ENCODE measurements at places on chromosomes 4 and X.
A peak's percentile ranks its signal among the peaks of the same experiment; 100 is the strongest.

DNA sequence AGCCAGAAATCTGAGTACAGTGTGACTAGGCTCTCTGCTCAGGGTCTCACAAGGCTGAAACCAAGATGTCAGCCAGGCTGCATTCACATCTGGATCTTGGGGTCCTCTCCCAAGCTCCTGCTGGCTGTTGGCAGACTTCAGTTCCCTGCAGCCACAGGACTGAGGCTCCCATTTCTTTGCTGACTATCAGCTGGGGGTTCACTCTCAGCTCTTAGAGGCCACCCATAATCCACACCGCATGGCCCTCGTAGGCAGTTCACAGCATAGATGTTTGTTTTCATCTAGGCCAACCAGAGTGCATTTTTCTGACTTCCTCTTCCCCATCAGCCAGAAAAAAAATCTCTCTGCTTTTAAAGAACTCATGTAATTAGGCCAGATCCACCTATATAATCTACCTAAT, 8.2 kb upstream of the WDR44 start:
- no peak overlapping the region for H3K27ac ChIP-seq
- H3K4me3 ChIP-seq = no peak overlapping the region
- H3K4me1 ChIP-seq = no peaks in the 10 kb centered on the region
- H3K27me3 ChIP-seq = no peaks in the 10 kb centered on the region
- no peak for DNase-seq

DNA sequence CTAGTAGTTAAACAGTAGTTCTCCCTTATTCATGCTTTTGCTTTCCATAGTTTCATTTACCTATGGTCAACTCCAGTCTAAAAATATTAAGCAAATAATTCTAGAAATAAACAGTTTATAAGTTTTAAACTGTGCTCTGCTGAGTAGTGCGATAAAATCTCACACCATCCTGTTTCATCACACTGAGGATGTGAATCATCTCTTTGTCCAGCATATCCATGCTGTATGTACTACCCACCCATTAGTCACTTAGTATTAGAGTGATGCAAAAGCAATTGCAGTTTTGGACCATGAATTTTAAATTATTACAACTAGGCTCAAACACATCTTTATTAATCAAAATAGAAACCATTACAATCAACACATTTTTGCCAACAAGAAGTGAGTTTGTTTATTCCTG, 187.4 kb downstream of the TEX13C start:
- no peak overlapping the region for H3K4me3 ChIP-seq
- H3K27me3 ChIP-seq = no peaks in the 10 kb centered on the region
- H3K27ac ChIP-seq = no peak overlapping the region
- no peaks in the 10 kb centered on the region for H3K36me3 ChIP-seq
- peaks cover 8% of the 10 kb centered on the region for H3K4me1 ChIP-seq

DNA sequence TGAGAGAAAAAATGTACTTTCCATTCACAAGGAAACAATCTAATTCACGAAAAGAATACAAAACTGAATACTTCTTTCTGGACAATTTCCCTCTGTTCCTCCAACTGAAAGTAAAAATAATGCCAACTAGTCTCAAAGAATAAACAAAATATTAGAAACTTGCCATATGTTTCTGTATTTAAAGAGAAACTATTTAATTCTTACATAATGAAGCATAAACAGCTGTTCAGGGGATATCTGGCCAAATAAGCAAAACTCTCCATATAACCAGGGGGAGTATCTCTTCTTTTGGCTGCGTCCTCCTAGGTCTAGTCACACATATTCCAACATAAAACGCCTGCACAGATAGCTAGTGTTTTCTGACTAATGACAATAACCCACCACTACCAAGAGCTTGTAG, 805 bp downstream of the GATB start:
- H3K4me3 ChIP-seq = peak overlapping the region; percentile 83
- no peaks in the 10 kb centered on the region for H3K36me3 ChIP-seq
- peak overlapping the region; percentile 94 for H3K27ac ChIP-seq

- no peaks in the 10 kb centered on the region for H3K4me1 ChIP-seq
- H3K36me3 ChIP-seq = no peaks in the 10 kb centered on the region
- no peak overlapping the region for H3K27ac ChIP-seq
- no peak for DNase-seq
- H3K4me3 ChIP-seq = no peak overlapping the region
Measured at GRCh38 chr4:163911891-163912290, 417.4 kb downstream of the TMA16 start.

All from keratinocyte (primary cell).